Stimulated activated CD8-positive, alpha-beta memory T cell treated with anti-CD3 and anti-CD28 coated beads, Interleukin-15, amount 100 ng/mL, for 1 hour (primary cell): ENCODE measurements at places on chromosomes 2 and 18.

- no peak for DNase-seq
Observed at GRCh38 chr2:231371430-231372054, 24.0 kb upstream of the B3GNT7 start.

- no peak for DNase-seq
Observed at GRCh38 chr2:160720098-160720497, 226.5 kb upstream of the RBMS1 start.

DNA sequence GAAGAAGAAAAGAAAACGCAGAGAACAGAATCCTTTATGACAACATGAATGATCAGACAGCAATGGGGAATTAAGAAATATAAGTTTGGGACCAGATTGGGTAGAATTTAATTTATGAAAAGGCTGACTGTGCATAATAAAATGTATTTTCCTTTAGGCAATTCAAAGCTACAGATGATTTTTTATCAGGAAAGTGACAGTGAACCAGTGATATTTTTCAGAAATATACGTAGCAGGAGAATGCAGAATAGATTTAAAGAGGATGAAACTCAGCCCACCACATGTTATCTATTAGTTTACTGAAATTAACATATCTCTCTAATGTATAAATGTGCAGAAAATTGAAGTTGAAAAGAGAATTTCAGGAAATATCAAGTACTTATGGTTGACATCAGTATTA lies 110.0 kb downstream of the SCN2A start:
- DNase-seq = no peak

GRCh38 chr2:67436221-67436620 lies 39.1 kb downstream of the ETAA1 start:
- DNase-seq = no peak

DNA sequence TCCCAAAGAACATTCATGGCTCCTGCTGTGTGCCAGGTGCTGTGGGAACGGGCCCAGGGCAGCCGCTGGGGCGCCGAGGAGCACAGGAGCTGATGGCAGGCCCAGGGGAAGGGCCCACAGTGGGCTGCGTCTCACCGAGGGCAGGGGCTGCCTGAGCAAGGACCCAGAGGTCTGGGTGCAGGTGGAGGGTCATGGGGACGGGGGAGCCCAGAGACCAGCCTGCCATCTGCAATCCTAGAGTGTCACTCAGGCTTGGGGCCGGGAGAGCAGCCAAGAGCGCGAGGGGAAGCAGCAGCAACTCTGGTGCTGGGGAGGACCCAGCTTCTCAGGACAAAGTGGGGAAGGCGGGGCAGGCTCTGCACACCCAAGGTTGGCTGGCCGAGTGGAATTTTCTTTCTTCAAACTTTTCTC lies 207.4 kb downstream of the HDAC4 start:
- DNase-seq = no peak

DNA sequence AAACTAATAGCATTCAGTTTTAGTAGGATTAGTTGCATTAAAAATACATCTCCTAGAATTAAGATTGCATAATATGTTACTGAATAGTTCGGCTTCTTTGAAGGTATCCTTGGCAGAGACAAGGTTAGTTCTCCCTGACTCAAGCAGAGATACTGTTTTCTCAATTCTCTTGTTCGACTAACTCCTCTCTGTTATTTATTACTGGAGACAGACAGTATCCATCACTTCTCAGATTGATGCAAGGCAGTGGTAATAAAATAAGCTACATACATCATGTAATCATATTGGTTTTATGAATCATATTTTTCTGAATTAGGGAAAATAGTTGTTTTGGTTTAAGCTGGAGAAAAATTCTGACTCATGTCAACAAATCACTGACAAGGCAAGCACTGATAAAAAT lies 134.8 kb downstream of the SLC8A1 start:
- DNase-seq = no peak

GRCh38 chr2:238506371-238507068 lies 79.8 kb downstream of the ASB1 start:
- DNase-seq = no peak

- no peak for DNase-seq
Observed at GRCh38 chr2:158079672-158080071, 22.0 kb upstream of the UPP2 start.

GRCh38 chr18:58624011-58624410 lies 4.9 kb downstream of the ALPK2 start:
- no peak for DNase-seq

DNA sequence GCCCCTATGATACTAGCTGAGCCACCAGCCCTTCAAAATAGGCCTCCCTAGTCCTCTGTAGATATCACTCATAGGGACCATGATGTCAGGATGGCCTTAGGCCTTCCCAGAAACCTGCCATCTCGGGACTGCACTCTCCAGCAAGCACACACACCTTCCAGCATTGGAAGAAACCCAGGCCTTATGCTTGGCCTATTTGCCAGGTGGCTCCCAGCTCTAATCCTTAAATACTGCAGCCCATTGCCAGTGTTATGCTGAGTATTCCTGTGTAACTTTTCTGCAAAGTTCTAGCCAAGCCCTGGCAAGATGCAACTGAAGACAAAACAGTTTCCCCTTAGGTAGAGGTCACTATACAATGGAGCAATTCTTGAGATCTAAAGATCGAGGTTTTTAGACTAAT lies 316.5 kb downstream of the SETBP1 start:
- no peak for DNase-seq

DNA sequence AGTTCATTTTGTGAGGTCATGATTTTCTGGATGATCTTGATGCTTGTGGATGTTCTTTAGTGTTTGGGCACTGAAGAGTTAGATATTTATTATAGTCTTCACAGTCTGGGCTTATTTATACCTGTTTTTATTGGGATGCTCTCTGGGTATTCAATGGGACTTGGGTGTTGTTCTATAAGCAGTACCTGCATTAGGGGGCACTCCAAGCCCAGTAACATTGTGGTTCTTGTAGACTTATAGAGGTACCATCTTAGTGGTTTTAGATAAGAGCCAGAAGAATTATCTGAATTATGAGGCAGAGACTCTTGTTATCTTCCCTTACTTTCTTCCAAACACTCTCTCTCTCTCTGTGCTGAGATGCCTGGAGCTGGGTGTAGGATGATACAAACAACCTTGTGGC lies 470.0 kb downstream of the PIK3C3 start:
- DNase-seq = no peak

GRCh38 chr2:12293874-12294273 lies 422.9 kb upstream of the TRIB2 start:
- no peak for DNase-seq

DNA sequence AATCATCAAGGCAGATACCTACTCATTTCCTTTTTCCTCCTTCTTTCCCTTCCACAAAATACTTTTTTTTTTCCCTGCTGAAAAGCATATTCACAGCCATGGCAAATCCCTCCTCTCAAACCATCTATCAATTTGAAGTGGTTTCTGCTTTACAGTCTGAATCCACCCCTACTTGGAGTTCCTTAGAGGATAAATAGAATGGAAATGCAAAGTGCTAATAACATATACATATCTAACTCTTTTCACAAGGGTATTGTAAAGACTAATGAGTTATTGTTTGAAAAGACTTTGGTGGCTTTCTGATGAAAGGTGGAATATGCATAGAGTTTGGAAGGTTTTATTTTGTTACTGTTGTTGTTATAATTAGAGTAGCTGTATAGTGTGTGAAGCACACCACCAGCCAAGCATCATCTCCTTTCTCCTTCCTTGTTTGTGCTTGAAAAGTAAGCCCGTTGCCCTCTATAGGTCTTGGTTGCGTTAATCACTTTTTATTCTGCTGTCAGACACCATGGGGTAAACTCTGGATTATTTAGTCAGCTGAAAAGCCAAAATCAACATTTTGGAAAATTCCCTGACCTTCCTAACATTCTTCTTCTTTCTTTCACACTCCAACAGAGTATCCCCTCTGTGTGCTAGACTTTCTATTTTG lies 2126.9 kb upstream of the CELF4 start:
- no peak for DNase-seq

DNA sequence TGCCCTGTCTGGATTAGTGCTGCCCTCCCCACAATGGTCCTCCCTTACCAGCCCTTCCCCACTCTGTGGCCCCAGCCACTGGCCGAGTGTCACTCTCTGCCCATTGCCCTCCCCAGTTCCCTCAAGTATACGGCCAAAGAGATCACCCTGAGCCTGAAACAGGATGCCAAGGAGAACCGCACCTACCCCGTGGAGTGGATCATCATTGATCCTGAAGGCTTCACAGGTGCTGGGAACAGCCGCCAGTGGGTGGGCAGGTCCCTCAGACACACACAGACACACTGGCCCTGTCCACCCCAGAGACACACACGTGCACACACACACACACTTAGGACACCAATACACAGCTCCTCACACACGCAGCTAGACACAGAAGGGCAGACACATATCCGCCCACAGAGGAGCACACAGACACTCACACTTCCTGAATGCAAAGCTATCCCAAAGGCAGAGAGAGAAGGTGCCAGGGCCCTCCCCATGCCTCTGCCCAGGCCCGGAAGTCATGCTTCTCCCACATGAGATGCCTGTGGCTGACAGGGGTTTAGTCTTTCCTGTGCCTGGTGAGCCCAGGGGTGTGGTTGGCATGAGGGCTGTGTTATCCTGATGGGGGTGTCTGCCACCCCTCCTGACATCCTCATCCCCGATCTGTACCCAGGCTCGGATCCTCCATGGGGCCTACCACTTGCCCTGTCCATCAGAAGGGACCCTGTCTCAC lies 2.9 kb downstream of the CHRND start:
- DNase-seq = no peak

DNA sequence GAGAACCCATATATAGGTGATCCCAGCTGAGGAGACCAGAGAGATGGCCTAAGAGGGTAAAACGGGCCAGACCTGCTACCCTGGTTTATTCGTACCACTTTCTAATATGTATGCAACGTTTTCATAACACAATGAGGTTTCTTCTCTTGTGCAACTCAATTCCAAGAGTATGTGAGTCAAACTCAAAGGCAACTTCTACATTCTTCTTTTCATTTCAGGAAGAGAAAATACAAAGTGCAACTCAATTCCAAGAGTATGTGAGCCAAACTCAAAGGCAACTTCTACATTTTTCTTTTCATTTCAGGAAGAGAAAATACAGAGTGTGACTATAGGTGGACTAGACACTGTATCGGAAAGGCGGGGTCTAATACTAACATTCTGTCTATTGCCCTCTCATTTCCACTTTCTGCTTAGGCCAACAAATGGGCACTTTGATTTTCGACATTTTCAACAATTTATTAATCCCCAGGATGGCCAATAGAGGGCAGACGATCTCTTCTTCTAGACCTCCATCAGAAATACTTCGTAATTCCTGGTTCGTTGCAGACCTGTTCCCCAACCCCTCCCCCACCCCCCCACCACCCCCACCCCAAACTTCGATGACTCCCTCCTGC lies 3.7 kb upstream of the CRIM1 start:
- no peak for DNase-seq

GRCh38 chr18:46243095-46243494 lies 138.9 kb downstream of the HAUS1 start:
- no peak for DNase-seq

DNA sequence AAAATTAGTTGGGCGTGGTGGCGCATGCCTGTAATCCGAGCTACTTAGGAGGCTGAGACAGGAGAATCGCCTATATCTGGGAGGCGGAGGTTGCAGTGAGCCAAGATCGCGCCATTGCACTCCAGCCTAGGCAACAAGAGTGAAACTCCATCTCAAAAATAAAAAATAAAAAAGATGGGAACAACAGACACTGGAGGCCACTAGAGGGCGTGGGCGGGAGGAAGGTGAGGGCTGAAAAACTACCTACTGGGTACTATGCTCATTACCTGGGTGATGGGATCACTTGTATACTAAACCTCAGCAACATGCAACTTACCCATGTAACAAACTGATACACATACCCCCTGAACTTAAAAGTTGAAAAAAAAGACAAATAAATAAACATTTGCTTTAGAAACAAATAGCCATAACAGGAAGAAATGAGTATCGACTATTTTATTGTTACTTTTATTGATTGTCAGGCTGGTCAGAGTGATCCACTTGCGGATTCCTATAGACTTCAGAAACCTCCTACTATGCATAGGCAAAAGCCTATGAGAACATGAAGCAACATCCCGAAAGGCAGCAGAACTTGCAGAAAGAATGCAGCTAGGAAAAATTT lies 61.0 kb downstream of the TMEM163 start:
- DNase-seq = no peak

DNA sequence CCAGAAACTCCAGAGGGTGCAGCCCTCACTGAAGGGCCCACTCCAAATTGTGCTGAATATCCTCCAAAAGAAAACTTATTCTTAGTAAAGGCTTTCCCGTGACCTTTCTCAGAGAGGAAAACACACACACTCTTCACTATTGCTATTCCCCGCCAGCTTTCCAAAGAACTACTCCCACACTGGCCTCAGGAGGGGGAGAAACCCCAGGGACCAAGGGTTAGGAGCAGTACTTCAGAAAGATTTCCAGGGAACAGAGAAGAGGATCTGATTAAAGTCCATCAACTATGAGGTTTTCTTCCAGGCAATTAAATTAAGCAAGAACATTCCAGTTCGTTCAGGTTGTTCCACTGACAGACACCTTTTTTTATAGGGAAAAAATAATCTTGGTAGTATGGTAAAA lies 150.2 kb downstream of the TTC32 start:
- DNase-seq = no peak

DNA sequence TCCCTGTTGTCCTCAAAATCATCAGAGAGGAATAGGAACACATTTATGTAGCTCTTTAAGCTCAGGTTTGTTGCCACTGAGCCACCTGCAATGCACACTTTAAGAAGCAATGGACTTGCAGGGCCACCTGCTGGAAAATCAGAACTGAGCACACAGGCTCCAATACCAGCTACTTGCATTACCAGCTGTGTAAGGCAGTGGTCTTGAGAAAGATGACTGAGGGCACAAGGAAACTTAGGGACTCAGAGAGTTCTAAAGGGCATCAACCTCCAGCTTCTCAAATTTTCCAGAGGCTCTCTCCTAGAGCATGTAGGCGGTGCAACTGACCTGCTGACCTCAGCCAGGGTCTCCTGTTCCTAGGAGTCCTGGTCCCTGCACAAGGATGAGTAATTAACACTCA lies 2.5 kb upstream of the CNDP2 start:
- peak; percentile 24 for DNase-seq

- no peak for DNase-seq
Observed at GRCh38 chr2:35462226-35462998, 893.2 kb upstream of the CRIM1 start.

DNA sequence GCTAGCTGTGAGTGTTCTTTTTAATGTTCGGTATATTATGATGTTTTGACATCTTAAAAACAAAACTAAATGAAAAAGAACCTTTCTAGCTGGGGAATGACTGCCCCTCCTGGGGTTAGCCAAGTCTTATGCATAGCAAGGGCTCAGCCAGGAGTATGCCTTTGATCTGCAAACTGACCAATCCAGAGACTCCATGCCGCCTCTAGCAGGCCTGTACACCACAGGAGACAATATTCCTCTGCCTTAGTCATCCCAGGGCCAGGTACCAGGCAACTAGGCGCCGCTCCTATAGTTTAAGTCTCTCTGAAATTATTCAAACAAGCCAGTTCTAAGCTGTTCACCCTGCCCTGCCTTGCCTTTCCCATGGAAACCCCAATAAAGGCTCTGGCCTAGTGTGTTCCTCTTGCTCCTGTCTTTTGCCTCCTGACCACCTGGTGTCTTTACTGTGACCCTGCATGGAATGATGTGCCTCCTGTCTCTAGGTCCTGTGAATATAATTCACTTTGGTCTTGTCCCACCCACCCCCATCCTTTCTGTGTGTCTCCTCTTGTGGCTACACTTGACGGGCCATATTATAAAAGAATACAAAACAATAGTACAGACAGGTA lies 52.0 kb upstream of the CHN1 start:
- no peak for DNase-seq

GRCh38 chr2:111624411-111625156 lies 259.4 kb downstream of the ANAPC1 start:
- no peak for DNase-seq

GRCh38 chr2:62204998-62205496 lies 9.1 kb downstream of the B3GNT2 start:
- no peak for DNase-seq
